ENCODE measurements at places on chromosomes 7 and 10.

GRCh38 chr10:66639371-66639770, 286.5 kb upstream of the LRRTM3 start:
- DNase-seq: peak; percentile 40

DNA sequence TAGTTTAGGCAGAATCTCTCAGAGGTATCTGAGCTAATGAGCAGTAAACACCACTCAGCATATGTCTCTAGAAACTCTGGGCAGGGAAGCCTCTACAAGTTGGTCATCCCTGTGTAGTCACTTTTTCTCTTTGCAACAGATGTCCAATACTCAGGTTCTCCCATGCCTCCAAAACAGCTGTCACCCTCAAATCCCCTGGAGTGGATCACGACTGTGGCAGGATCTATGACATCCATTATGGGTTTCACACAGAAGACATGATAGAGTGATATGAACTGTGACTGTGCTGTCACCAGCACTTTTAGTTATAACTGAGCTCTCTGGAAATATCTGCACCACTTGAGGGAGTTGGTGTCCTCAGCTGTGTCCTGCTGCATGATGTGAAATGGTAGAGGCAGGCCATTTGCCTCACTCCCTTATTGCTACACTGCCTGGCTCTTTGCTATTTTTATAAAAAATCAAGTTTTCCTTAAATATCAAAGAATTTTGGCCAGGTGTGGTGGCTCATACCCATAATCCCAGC, 24.1 kb upstream of the ZNRF2 start:
- DNase-seq: no peak

GRCh38 chr10:18658271-18659124, 733 bp upstream of the ARL5B start:
- DNase-seq: no peak

GRCh38 chr7:2523941-2524807, 4.6 kb downstream of the LFNG start:
- no peak for DNase-seq

GRCh38 chr10:76440426-76440825, 1009.0 kb downstream of the LRMDA start:
- DNase-seq: no peak
